ENCODE measurements at places on chromosomes 12 and 14. TPM values are rescaled to one million over a fixed set of nuclear protein-coding genes. Genes with fewer than 3 reads are reported as not detected.

The CFAP54 gene
- total RNA-seq = 0.38 TPM

The KCNC2 gene
- total RNA-seq = 0.51 TPM

The RASAL1 gene
- 4.9 TPM for total RNA-seq

The CTSG gene
- total RNA-seq = not detected

All from mesangial cell (primary cell).